Activated T-helper 1 cell treated with anti-CD3 and anti-CD28 coated beads, Interleukin-2, amount 50 U/mL, for 16 hours (primary cell): ENCODE measurements at places on chromosomes 7 and 10.

DNA sequence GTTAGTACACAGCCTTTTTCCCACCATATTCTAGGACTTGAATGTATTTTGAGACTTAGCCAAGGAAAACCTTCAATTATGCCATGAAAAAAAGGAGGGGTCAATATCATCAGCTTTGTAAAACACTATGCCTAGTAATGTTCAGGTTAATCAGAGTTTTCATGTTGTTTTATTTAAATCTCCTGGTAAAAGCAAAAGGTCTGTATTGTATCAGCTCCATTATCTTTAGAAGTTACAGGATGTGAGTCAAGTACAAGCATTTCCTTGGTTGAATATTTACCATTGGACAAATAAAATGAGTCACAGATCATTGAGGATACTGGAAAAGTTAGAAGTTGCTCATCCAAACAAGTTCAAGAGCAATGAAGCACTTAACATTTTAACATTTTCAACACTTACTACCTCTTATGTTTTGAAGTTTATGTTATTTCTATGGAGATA, 89.9 kb upstream of the CAPZA2 start:
- no peak for DNase-seq

- DNase-seq: no peak
Observed at GRCh38 chr10:35040760-35041501, 49.2 kb downstream of the CUL2 start.

- DNase-seq: no peak
Observed at GRCh38 chr7:131959106-131959812, 402.8 kb upstream of the PODXL start.

GRCh38 chr10:107502229-107502985, 337.9 kb upstream of the SORCS1 start:
- no peak for DNase-seq

DNA sequence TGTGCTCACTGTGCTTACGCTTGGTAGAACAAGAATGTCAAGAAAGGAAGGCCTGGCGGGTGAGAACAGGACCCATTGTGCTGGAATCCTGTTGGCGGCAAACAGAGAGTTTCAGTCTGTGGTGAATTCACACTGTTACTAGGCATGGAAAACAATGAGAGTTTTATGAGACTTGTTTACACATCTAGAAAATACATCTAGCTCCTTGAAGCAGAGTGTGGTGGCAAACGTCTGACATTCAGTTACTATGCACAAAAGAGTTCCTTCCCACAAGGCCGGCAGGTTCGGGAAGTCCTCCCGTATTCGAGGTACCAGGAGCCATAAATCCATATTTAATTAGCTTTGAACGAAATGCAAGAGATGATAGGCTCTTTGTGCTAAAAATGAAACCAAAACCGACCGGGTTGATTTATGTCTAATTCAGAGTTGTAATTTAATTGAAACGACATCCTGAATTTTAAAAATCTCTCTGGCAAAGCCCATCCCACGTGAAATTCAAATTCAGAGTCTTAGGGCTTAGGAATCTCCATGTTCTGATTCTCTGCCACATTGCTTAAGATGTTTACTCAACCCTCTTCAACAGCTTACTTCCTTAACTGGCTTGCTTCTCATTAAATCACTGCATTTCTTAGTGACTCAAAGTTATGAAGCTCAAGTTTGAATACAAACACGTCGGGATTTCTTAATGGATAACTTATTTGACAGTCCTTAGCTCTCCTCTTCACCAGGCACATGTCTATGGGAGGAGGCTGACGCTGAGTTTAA, 299.9 kb upstream of the PITRM1 start:
- no peak for DNase-seq

- DNase-seq: no peak
Observed at GRCh38 chr7:29620556-29620930, 56.9 kb downstream of the PRR15 start.

- no peak for DNase-seq
Observed at GRCh38 chr10:35447693-35448407, 111.5 kb downstream of the CCNY start.

GRCh38 chr7:135195968-135196629, 15.2 kb downstream of the WDR91 start:
- DNase-seq: no peak

DNA sequence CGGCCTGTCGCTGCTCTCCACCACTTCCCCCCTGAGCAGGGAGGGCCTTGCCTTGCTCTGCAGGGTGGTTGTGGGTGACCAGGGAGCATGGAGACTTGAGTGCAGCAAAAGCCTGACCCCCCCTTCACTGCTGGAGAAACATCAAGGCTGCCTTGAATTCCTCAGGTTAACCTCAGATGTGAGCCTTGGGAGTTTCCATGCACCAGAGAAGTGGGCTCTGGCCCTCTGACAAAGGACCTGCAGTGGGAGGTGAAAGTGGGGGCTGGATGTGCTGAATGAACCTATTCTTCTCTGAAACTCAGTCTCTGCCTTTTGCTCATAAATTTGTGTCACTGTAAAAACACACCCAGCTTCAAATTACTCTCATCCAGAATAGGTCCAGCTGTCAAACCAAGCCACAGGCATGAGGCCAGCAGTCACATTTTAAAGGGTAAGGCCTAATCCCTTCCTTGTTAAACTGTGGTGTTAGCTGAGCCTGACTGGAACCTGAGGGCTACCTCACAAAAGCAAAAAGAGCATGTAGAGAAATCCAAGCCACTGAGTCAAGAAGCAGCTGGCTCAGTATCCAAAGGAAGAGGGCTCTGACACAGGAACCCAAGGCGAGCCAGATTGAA, 356.8 kb downstream of the CCSER2 start:
- no peak for DNase-seq

GRCh38 chr10:108095932-108096925, 931.7 kb upstream of the SORCS1 start:
- DNase-seq: no peak

- DNase-seq: no peak
Observed at GRCh38 chr10:52542906-52543305, 228.8 kb downstream of the DKK1 start.

- DNase-seq: no peak
Observed at GRCh38 chr7:43753271-43753810, 5.1 kb upstream of the BLVRA start.

DNA sequence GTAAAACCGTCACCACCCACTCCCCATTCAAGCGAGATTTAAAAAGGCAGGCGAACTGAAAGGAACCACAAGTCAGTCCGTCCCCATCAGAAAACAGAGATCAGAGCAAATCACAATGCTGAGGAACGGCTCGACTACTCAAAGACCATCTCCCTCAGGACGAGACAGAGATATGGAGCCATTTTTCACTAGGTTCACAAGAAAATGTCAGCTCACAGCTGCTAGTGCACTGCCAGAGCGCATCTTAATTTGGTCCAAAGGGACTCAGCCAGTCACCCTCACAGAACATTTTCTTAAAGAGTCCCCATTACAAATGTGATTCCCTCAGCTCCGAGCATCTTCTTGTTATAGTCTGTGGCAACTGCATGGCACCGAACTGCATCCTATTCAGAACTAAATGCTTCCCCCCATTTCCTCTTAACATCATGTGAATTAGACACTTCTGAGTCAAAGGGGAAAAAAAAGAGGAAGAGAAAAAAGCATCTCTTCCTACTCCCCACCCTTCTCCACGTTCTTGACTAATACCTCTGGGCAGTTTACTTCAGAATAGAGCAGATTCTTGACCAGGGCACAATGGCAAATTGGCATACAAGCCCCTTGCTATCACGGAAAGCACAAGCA, 683.9 kb downstream of the MAGI2 start:
- DNase-seq: no peak

- DNase-seq: no peak
Observed at GRCh38 chr10:80132299-80133139, at the start of gene PLAC9. Gene PLAC9 (plus strand): TSS chr10:80132730. CDS start chr10:80132763, 33 bp downstream.

DNA sequence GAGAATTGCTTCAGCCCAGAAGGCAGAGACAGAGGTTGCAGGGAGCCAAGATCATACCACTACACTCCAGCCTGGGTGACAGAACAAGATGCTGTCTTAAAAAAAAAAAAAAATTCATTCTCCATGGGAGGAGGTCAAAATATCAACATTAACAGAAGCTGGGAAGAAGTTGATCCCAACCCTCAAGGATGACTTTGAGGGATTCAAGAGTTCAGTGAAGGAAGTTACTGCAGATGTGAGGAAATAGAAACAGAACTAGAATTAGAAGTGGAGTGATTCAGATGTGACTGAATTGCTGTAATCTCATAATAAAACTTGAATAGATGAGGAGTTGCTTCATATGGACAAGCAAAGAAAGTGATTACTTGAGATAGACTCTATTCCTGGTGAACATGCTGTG, 19.7 kb upstream of the RPEL1 start:
- DNase-seq: no peak

GRCh38 chr7:138079137-138079536, 2.9 kb downstream of the AKR1D1 start:
- no peak for DNase-seq

DNA sequence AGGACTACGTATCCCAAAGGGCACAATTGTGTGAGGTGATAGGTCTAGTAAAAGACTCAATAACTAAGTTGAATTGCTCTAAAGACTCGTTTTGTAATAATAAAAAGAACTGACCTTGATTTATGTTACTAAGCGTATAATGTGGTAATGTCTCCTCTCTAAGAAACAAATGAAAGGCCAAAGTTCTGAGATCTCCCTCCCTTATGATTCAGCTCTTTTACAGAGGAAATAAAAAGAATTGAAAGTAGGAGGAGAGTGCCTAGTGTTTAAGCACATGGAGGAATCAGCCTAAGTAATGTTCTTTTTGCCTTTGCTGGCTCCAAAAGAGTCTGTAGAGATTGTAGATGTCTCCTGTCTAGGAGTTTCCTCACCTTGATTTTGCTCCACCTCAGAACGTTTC, 98.0 kb downstream of the ARL4A start:
- DNase-seq: no peak

DNA sequence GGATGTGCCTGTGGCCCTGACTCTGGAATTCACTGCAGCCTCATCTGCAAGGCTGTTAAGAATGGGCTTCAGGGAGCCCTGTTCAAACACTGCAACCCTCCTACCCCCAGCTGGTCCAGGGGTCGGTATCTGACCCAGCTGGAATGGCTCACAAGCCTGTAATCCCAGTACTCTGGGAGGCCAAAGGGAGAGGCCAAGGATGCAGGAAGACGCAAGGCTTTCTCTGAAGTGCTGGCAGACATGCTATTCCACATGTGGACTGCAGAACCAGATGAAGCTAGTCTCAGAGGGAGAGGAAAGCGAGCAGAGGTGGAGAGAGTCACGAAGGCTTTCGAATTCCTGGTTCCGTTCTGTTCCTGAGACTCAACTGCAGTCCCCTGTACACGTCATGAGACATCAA, 45.0 kb downstream of the ESYT2 start:
- no peak for DNase-seq

- DNase-seq: no peak
Observed at GRCh38 chr7:147171013-147171391, 1054.4 kb downstream of the CNTNAP2 start.

- no peak for DNase-seq
Observed at GRCh38 chr10:79054203-79055099, 14.3 kb upstream of the ZMIZ1 start.

DNA sequence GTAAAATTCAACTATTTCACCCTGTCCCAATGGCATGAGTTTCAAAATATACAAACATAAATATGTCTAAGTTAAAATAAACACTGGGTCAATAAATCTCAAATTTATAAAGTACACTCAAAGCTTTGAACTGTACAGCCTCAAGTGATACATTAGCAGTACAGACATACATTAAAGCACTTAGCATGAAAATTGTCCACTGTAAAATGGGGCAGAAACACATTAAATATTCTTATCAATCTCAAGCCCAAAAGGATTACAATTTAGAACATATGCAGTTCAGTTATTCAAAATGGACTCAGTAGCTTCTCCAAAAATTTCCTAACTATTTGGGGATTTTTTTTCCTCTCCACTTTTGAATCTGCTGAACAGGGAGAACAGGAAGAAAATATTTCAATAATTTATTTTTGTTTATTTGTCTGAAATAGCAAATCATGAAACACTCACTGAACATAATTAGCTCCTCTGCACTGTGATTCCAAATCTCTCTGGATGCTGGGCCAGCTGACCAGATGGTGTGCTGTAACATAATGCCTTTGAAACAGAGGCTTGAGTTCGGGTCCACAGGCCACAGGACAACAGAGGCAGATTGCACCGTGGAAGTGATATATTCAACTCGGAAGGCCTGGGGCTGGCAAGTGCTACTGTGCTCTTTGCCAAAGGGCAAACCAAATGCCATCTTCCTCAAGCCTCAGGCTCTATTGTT, 248.9 kb upstream of the LRRN3 start:
- no peak for DNase-seq

DNA sequence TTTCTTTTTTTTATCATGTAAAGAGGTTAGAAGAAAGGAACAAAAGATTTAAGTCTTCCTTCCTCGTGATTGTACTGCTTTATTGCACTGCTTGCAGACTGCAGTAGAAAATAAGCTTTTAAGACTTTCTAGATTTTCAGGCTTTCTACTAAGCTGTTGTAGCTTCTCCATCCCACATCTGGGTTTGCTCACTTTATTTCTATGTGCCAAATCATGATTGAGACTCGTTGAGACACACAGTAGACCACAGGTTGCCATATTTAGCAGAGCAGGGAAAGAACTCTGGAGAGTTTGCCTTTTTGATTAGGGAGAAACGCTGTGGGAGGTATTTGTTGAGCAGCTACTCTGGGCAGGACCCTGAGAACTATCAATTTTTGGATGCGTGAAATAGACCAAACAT, 89.2 kb upstream of the BTBD16 start:
- no peak for DNase-seq

DNA sequence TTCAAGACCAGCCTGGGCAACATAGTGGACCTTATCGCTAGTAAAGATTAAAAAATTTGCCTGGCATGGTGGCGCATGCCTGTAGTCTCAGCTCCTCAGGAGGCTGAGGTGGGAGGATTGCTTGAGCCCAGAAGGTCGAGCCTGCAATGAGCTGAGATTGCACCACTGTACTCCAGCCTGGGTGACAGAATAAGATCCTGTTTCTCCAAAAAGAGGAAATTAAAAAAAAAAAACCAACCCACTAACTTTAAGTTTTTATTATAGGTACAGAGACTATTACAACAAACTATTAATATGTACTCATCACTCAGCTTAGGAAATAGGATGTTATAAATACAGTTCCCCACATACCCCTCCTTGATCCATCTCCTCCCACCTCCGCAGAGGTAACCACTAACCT, 30.2 kb downstream of the DHTKD1 start:
- no peak for DNase-seq

- DNase-seq: no peak
Observed at GRCh38 chr7:55194522-55194921, 170.6 kb upstream of the LANCL2 start.

- peak; percentile 92 for DNase-seq
Observed at GRCh38 chr10:75210282-75211006, at the start of gene VDAC2. Gene VDAC2 (plus strand): TSS chr10:75210796. CDS start chr10:75211159, 363 bp downstream.

GRCh38 chr10:17109475-17110207, 20.0 kb downstream of the CUBN start:
- no peak for DNase-seq

- no peak for DNase-seq
Observed at GRCh38 chr10:110919971-110920881, 822 bp downstream of the SHOC2 start.
